ENCODE measurements at places on chromosomes 2 and 18.

- no peak for DNase-seq
Observed at GRCh38 chr2:12819103-12819475, 102.4 kb downstream of the TRIB2 start.

DNA sequence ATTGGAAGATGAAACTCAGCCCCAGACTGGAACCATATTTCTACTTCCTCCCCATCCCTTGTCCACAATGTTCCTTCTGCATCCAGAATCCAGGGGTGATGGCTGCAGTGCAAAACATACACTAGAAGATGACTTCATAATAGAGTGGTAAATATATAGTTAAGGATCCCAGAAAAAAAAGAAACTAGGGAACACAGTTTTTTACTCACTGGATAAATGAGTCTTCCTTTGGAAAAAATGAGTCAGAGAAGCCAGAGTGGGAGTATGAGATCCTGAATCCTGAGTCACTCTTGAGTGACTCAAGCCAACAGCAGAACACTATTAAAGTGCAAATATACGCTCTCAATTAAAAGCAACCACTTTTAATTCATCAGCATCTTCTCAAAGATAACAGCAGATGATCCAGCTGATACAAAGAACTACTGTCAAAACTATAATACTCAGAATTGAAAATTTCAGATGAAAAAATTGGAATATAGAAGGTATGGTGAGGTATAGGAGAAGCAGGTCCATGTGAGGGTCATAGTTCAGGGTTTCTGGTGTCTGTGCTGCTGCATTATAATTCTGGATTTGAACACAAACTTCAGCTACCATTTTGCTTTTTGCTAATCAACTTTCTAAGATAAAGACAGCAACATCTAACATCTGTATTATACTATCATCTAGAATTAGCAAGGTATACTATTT, 987.2 kb upstream of the CDH2 start:
- no peak for DNase-seq

- DNase-seq = no peak
Observed at GRCh38 chr2:31886700-31887099, 124.1 kb downstream of the MEMO1 start.

DNA sequence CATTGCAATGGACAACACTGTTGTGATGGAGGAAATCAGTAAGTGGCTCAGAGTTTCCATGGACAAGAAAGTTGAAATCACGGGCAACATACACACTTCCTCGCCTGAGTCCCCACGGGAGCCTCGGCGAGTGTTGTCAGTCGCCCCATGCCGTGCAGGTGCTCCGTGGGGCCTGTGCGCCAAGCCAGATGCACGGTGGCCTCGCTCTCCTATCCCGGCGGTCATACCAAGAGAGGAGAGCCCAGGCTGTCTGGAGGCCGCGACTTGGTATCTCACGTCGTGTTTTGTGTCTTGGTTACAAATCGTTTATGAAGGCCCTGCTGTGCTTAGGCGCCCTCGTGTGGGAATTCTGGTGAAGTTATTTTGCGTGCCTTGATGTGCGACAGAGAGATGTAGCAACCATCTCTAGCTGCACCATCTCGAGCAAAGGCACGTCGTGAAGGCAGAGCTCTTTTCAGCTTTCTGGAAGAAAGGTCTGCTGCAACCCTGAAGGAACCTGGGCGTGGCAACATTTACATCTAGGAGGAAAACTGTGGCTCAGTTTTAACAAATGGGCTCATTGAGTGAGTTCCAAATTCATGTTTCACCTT, 21.8 kb downstream of the ATG4B start:
- no peak for DNase-seq

GRCh38 chr2:100893392-100894104, 73.6 kb downstream of the NPAS2 start:
- no peak for DNase-seq

DNA sequence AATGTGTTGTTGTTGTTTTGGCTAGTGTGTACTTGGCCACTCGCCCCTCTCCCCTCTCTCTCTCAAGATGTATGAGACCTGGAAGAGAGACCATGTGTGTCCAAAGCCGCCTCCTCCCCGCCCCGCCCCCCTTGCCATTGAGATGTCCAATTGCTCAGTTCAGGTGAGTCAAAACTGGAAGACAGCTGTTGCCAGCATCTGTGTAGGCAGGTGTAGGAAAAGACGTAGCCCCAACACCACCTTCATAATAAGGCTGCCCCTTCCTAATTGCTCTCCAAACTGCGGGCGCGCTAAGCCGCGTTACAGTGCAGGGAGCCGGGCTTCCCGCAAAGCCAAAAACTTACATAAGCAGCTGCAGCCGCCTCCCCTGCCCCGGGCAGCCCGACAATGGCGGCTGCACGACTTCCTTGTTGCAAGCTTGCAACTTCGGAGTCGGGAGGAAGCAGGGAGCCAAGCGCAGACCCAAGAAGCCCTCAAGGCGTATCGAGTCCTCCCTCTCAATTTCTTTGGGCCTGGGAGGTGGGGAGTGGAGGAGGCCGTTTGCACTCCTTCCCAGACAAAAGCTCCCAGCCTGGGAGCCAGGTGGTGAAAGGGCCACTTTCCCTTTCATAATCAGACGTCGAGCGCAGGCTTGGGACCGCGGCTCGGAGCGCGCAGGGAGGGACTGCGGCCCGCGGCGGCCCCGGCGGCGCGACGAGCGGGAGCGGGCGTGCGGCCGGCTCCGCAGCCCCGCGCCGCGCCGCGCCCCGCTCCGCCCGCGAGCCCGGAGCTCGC, 882 bp downstream of the ZBTB14 start:
- no peak for DNase-seq

- no peak for DNase-seq
Observed at GRCh38 chr2:67917332-67918054, 145.3 kb downstream of the C1D start.

DNA sequence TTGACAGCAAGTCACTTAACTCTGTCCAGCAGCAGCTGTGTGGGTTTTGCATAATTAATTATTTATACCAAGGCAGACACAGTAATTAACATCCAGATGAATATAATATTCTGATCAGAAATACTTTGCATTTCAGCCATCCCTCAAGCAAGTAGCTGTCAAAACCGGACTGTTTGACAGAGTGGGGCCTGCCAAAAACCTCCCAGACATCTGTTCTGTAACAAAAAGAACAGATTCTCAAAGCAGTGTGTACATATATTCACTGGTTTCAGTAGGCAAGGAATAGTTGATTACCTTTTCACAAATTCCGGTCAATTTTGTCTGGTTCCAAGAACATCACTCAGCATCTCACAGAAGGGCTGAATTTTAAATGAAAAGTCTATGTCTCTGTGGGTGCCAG, 291.6 kb downstream of the CMPK2 start:
- no peak for DNase-seq

DNA sequence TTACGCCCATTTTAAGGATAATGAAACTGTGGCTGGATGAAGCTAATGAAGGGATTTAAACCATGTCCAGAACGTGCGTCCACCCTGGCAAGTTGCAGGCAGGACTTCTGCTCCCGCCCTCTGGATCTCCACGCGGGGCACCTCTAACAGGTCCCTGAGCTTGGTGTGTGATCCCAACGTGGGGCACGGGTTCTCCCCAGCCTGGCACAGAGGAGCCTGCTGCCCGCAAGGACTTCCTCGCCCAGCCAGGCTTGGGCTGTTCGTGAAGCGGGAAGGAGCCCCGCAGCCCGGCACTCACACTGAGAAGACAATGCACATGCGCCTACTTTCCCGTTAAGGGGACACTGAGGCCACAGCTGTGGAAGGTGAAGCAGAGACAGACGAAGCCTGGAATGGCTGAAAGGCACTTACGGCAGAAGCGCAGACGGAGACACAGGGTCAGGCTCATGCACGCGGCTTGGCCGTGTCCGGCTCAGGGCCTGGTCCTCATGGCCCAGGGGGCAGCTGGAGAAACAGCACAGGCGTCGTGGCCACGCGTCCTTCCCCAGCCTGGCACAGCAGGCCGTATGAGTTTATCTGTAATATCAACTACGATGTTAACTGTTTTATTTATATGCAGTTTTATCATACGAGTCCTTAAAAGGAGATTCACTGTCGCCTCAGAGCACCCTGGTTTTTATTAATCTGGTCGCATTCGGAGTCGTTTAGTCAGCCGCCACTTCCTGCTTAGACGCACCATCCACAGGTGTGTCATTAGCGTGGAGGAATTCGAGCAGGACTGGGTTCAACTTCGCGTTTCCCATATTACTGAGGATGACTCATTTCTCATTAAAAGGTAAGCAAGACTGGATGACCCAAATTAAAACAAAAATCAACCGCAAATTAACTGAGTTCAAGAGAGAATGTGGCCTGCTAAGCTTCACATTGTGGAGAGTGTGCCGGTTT, 835.9 kb downstream of the GALR1 start:
- no peak for DNase-seq

GRCh38 chr2:17719562-17720371, 33.8 kb downstream of the SMC6 start:
- DNase-seq = no peak

- DNase-seq = no peak
Observed at GRCh38 chr2:26169226-26169625, 3.7 kb upstream of the GAREM2 start.

DNA sequence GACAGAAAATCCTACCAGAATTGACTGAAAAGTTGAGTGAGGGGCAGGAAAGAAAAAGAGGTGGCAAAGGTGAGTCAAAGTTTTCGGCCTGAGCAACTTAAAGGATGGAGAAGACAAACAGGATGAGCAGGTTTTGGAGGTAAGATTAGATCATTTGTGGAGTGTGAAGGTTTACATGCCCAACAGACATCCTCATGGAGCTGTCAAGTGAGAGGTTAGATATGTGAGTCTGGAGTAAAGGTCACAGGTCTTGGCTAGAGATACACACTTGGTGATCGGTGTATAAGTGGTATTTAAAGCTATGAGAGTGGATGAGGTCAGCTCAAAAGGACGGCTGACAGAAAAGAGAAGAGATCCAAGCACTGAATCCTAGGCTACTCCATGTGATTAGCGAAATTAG, 11.1 kb upstream of the MYL12A start:
- DNase-seq = no peak

GRCh38 chr2:40192864-40193669, 258.8 kb downstream of the SLC8A1 start:
- no peak for DNase-seq

GRCh38 chr2:113105047-113105785, 22.2 kb upstream of the IL1RN start:
- no peak for DNase-seq

All from NCI-H2081 treated with DMSO at 0.1 percent for 48 hours (cell line).